ENCODE measurements at places on chromosomes 5 and 9.
A peak's percentile ranks its signal among the peaks of the same experiment; 100 is the strongest.

GRCh38 chr5:179294891-179295777 lies 50.1 kb downstream of the ADAMTS2 start:
- no peak for DNase-seq

- DNase-seq = no peak
These were observed 8.3 kb upstream of the COMMD10 start for GRCh38 chr5:116076496-116076895.

DNA sequence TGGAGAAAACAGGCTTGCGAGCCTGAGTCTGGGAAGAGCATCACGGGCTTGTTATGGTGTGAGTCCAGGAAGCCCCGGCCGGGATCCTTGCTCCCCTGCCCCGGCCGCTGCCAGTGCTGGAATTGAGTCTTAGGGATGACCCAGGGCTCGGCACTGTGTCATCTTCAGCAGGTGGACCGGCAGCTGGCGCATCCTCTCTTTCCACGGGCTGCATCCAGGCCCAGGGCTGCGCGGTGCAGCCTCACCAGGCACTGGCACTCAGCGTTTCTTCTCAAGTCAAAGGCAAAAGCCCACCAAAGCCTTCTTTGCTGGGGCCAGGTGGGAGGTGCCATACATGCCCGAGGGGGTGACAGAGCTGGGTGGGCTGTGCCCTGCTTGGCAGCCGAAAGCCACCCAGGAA lies 46.6 kb downstream of the COL5A1 start:
- no peak for DNase-seq

DNA sequence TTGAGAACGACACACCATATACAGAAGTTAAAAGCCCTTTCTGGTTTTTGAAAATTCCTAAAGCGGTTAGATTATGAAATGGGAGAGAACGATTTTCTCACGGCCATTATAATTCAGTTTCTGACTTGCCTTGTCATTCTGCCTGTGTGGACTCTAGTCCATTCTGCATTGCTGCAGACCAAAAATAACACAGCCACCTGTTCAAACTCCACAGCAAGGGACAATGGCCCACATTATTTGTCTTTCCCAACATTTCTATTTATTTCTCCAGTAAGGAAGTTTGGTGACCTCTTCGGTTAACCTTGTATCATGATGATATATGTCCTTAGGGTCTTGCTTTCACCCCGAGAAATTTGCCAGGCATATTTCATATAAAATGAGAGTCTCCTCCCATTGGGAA lies 497.7 kb downstream of the BRINP1 start:
- no peak for DNase-seq

DNA sequence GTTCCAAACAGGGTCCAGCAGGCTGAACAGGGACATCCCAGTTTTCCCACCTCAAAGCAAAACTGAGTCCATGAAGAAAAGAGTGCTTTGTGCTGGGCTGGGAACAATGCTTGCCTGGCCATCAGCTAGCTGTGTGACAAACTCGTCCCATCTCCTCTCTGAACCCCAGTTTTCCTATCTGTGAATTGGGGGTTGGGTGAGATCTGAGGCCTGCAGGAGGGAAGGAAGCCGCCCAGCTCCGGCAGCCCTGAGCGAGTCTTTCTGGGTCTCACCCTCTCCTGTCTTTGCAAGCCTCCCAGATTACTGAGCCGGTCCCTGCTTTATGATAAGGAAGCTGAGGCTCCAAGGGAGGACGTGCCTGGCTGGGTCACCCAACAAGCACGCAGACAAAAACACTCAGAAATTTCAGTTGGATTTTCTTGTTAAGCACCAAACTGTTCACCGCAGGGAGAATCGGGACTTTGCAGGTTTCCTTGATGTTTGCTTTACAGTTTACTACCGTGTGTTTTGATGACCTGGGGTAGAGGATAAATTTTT lies 82.6 kb upstream of the LMX1B start:
- no peak for DNase-seq

DNA sequence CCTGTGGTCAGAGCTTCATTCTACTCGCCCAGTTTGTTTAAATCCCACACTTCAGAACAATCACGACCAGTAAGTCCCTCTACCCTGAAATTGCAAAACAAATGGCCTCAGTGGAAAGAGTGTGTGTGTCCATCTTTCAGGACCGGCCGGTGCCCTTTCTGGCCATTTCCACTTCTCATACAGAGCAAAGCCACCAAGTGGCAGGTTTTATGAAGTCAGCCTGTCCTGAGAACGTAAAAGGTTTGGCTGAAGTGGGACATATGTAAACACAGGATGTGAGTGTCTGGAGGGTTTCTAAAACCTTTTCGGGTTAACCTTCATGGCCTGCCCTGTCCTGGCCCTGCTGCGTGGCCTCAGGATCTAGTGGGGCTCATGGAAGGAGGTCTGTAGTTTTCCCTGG lies 24.7 kb downstream of the NXNL2 start:
- DNase-seq = no peak

DNA sequence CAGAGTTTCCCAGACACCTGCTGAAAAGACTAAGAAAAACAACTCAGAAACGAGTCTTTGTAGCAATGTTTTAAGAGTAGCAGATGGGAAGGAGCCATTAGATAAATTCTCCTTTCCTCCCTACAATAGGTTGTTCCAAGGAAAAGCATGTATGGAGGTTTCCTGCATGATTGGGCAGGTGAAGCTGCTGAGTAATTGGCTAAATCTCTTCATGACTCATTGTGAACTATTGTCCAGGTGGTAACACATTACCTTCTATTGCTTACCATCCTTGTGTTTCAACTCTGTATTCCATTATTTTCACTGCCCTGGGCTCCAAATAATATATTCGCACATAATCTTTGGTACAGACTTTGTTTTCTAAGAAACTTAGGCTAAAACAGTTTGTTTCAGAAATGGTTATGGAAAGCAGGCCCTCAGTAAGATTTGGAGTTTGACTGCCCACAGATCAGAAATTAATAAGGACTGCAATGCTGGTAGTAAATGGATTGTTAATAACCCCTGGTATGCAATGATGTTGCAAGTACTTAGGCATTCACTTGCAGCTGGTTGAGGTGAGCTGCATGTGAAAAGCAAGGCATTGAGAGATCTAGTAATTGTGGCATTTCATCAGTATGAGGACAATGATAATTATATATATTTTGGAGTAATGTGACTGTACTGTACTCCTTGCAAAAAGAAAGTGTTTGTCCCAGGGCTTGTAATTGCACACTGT lies 281.4 kb upstream of the VLDLR start:
- DNase-seq = no peak

DNA sequence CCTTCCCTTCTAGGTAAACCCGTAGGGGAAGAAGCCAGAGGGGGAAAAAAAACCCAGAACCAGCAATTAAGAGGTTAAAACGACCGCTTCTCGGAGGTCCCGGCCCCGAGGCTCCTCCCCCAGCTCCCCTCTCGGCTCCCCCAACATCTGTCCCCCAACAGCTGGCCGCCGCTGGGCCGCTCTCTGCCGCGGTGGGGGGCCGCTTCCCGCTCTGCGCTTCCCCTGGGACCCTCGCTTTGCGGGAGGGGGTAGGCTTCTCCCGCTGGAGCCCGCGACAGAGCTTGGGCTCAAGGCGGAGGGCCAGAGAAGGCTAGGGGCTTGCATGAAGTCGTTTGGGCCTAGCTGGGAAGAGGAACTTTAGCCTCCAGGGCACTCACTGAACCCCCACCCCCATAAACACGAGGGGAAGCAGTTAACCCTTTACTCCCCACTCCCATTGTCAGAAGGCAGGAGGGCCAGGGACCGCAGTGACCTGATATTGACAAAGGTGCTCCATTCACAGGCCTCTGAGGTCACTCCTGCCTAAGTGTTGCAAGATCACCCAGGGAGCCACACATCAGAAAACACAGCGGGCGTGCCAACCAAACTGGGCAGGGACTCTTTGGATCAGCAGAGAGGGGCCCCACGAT lies 7.5 kb downstream of the LHX6 start:
- DNase-seq = no peak

GRCh38 chr5:79837761-79838551 lies 148.3 kb downstream of the CMYA5 start:
- no peak for DNase-seq

GRCh38 chr9:125638239-125639045 lies 68.6 kb downstream of the MAPKAP1 start:
- no peak for DNase-seq

DNA sequence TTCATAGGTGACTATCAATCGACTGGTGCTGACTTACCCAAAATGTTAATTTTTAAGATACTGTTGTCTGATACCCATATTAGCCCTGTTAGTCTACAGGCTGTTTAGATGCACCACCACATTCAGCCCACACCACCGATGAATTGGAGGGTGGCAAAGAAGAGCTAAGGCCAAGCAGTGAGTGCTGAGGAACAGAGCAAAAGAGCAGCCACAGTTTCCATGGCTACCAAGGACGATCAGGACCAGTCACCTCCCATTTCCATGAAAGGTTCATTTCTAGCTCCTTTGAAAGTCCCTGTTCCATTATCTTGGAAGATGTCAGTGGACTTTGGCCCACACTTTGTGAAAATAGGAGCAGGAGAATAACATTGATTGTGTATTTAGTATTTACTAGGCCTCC lies 362.9 kb downstream of the TRIM32 start:
- no peak for DNase-seq

- no peak for DNase-seq
These were observed 150.9 kb downstream of the OSTF1 start for GRCh38 chr9:75239176-75239575.

GRCh38 chr9:135961277-135961715 lies at the start of gene UBAC1:
Gene UBAC1 (minus strand): TSS chr9:135961373. CDS start chr9:135961162, 211 bp downstream.
- peak; percentile 77 for DNase-seq

- DNase-seq = no peak
These were observed 15.2 kb downstream of the TXNDC15 start for GRCh38 chr5:134889335-134889734.

DNA sequence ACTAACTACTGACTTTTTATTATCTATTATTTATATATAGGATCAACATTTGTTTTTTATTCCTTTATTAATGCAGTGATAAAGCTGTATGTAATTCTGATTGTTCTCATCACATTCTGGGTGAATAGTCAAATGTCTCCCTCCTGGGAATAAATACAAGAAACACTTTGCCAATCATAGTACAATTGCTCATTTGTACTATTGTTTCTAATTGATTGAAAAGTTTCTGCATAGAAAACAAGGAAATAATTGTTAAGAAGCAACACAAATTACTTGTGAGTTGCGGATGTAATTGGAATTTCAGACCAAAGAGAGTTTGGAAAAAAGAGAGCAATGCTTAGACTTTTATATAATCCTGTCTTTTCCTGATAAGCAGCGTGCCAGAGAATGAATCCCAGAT lies 1013.9 kb downstream of the EFNA5 start:
- no peak for DNase-seq

GRCh38 chr5:150014456-150014855 lies 13.9 kb downstream of the HMGXB3 start:
- no peak for DNase-seq

DNA sequence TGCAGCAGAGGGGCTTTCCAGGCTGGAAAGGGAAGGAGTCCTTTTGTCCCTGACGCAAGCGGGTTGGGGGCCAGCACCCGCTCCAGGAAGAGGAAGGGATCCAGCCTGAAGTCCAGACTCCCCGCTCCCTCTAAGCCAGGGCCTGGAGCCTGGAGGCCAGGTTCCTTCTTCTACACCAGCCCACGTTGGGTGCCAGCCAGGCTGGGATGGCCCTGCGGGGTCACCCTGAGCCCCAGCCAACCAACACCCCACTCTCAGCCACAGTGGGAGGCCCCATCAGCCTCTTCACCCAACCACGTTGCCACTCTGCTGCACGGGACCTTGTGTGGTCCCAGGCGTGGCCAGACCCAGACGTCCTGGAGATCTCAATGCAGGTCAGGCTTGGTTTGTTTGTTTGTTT lies 970 bp upstream of the FUT7 start:
- DNase-seq = no peak

DNA sequence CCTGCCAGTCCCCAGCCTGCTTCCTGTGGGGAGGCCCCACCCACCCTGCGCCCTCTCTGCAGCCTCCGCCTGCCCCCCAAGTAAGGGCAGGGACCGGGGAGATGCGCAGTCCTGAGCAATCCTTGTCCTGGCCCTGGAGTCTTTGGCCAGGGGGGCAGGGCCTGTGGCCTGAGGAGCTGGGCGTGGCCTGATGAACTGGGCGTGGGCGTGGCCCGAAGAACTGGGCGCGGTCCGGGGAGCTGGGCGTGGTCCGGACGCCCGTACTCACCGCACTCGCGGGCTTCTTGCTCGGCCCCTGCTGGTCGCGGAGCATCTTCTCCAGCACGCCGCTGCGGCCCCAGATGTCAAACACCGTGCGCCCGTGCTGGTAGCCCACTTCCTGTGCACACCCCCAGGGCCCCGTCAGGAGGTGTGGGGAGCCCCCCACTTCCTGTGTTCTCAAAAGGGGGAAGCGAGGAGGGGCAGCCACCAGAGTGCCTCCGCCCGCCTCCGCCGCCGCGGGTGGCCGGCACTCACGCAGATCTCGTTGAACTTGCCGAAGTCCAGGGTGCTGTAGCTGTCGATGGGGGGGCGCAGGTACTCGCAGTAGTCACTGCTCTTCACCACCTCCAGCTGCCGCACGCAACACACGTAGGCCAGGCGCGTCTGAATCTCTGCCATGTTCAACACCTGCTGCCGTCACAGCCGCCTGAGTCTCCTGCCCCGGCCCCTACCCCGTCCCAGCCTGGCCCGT lies 2.7 kb upstream of the NSMF start:
- DNase-seq = no peak

- no peak for DNase-seq
These were observed 210.5 kb downstream of the PJA2 start for GRCh38 chr5:109199289-109199688.

- DNase-seq = no peak
These were observed 27.6 kb downstream of the ZNF622 start for GRCh38 chr5:16437977-16438376.

DNA sequence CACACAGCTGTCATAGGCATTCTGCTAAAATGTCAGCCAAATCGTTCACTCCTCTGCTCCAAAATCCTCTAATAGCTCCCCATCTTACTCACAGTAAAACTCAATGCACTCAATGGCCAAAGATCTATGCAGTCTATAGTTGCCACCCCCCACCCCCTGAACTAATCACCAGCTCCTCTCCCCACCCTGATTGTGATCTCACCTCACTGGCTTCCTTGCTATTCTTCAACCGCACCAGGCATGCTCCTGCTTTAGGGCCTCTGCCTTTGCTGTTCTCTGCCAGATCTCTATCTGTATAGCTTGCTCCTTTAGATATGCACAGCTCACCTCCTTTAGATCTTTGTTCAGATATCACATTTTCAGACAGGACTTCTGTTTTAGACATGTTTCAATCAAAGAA lies 33.2 kb upstream of the SNX2 start:
- no peak for DNase-seq

- DNase-seq = no peak
These were observed 806.5 kb downstream of the PRELID2 start for GRCh38 chr5:145028626-145029025.

GRCh38 chr5:117249086-117249815 lies 674.6 kb upstream of the SEMA6A start:
- DNase-seq = no peak

- DNase-seq = no peak
These were observed 5.9 kb upstream of the QRFP start for GRCh38 chr9:130902204-130903185.

GRCh38 chr9:38412751-38413150 lies 11.5 kb downstream of the IGFBPL1 start:
- no peak for DNase-seq

- no peak for DNase-seq
These were observed 221.6 kb downstream of the MAT2B start for GRCh38 chr5:163727028-163727427.
